ENCODE measurements at places on chromosomes 7 and 10.

DNA sequence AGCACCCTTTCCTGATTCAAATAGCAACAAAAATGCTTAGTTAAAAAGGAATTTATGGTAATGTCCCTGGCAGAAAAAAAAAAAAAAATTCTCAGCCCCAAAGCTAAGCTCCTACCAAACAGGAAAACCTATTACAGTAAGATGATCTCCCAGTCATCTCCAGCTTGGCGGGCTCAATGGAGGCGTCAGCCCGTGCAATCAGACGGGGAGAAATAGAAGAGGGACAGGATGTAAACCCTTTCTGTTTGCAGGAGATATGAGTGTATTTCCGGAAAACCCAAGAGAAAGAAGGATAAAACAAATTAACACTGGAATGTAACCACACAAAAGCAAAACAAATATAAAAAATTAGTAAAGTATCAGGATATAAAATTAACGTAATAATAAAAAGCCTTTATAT lies 242.8 kb downstream of the TCERG1L start:
- no peaks in the 10 kb centered on the region for H3K4me1 ChIP-seq
- no peak overlapping the region for H3K27ac ChIP-seq
- no peaks in the 10 kb centered on the region for H3K36me3 ChIP-seq
- DNase-seq = no peak

GRCh38 chr10:5343561-5343960 lies 21.2 kb upstream of the UCN3 start:
- no peaks in the 10 kb centered on the region for H3K27me3 ChIP-seq
- no peak overlapping the region for H3K4me3 ChIP-seq
- no peaks in the 10 kb centered on the region for H3K36me3 ChIP-seq
- DNase-seq = no peak

GRCh38 chr7:127751490-127752448 lies 99.8 kb downstream of the SND1 start:
- peak; percentile 20 for DNase-seq
- no peak overlapping the region for H3K4me3 ChIP-seq
- peaks cover 32% of the 10 kb centered on the region for H3K4me1 ChIP-seq
- H3K36me3 ChIP-seq = no peaks in the 10 kb centered on the region

DNA sequence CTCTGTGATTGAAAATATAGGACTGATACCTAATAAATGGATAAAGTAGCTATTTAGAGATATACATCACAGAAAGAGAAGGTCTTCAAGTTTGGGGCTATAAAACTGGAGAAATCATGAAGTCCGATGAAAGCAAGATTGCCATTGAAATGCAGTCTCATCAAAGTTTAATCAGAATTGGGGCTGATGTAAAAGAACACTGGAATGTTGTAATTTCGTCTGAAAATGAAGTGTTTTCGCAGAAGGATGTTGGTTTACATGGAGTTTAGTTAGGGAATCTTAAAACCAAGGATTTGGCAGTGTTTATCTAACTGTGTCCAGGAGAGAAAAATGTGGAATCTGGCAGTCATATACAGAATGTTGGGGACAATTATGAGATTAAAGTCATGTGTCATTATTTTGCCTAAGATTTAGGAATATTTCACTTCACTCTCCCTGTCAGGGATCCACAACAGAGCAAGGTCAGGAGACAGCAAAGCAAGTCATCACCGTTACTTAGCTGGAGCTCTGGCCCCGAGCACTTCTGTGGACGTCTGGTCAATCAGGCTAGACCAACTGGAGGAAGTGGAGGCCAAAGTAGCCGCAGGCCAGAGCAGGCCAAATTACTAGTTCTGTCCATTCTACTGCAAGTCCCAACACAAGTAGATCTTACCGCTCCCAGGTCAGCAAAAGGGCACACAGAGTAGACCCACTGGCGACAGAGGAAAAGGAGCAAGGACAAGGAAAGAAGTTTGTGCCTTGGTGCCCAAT lies 37.0 kb downstream of the EPDR1 start:
- no peak for DNase-seq
- H3K27ac ChIP-seq = no peak overlapping the region
- no peak overlapping the region for H3K4me3 ChIP-seq
- no peaks in the 10 kb centered on the region for H3K36me3 ChIP-seq
- H3K4me1 ChIP-seq = no peaks in the 10 kb centered on the region

GRCh38 chr10:121481180-121481579 lies 117.1 kb downstream of the FGFR2 start:
- no peak for DNase-seq
- no peaks in the 10 kb centered on the region for H3K4me1 ChIP-seq
- no peak overlapping the region for H3K4me3 ChIP-seq
- H3K27ac ChIP-seq = no peak overlapping the region
- H3K36me3 ChIP-seq = peaks cover 17% of the 10 kb centered on the region

- H3K4me3 ChIP-seq = no peak overlapping the region
- H3K27me3 ChIP-seq = no peaks in the 10 kb centered on the region
- peaks cover 39% of the 10 kb centered on the region for H3K36me3 ChIP-seq
- peaks cover 15% of the 10 kb centered on the region for H3K4me1 ChIP-seq
- no peak for DNase-seq
Measured at GRCh38 chr10:13627459-13628310, 40.9 kb downstream of the PRPF18 start.

DNA sequence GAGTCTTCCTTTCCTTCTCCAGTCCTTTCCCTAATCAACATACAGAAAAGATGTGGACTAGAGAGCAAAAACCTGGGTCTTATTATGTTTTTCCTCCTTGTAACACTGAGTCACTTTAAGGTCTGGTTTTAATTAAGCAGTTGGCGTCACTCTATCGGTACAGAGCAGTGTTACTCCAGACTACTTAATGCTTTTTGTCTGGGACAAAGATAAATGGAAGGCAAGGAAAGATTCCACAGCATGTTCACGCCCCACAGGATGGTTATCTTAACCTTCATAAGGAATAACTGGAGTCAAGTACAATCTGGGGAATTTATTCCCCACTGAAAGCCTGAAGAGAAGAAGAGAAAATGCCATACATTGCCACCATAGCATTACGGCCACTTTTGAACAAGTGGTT lies 145.7 kb downstream of the ELAPOR2 start:
- H3K4me3 ChIP-seq = no peak overlapping the region
- H3K36me3 ChIP-seq = no peaks in the 10 kb centered on the region
- H3K4me1 ChIP-seq = no peaks in the 10 kb centered on the region
- DNase-seq = no peak

- peaks cover 76% of the 10 kb centered on the region for H3K4me1 ChIP-seq
- H3K27me3 ChIP-seq = no peaks in the 10 kb centered on the region
- DNase-seq = peak; percentile 55
Measured at GRCh38 chr10:125083576-125083920, 76.8 kb downstream of the CTBP2 start.
